ENCODE measurements at places on chromosomes 13 and 19.

DNA sequence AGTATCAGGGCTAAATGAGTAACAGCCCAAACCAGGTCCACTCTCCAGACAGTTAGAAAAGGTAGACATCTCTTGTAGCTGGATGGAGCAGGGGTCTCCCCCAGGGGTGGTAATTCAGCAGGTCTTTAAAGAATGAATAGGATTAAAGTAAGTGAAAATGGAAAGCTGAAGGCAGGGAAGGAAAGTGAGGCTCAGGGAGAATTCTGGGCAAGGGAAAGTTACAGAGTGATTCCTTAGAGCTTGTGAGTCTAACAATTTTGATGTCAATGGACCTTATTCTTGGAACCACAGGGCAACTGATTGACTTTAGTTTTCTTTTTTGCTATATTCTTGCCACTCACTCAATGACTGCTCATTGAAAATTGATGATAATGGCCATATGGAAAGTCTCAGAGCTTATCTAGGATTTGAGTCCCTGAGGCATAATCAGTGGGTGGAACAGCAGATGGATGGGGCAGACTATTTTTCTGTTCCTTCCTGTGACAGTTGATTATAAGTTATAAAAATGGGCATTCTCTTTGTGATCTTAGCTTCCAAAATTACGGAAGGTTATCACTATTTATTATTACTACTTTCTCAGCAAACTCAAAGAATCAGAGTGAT, 76.9 kb downstream of the LRCH1 start:
- DNase-seq = no peak

DNA sequence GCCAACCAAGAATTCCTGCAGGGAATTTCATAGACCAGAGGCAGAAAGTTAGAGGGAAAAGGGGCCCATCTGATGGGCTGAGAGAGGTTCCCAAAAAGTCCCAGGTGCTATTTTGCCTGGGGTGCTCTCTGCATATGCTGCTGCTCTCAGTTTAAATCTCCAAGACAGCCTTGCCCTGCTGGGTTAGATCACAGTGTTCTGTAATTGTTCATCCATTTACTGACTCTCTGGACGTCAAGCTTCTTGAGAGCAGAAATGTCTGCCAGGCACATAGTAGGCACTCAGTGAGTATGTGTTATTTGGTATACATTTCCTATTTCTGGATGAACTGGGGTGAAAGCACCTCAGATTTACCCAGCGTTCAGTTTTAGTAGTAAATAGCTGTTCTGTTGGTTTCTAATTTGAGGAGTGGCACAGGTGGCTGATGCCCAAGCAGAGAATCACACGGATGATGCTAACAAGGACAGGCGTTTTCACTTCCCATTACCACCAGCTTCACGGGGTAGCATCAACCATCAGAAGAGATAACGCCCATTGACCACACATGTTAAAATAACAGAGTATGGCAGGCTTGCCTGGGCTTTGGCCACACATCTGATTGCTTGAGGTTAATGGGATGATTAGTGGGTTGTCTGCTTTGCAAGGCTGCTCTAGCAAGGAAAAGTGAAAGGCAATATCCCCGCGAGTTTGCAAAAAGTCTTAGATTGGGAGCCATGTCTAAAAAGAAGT, 161.1 kb downstream of the SLC7A1 start:
- no peak for DNase-seq

DNA sequence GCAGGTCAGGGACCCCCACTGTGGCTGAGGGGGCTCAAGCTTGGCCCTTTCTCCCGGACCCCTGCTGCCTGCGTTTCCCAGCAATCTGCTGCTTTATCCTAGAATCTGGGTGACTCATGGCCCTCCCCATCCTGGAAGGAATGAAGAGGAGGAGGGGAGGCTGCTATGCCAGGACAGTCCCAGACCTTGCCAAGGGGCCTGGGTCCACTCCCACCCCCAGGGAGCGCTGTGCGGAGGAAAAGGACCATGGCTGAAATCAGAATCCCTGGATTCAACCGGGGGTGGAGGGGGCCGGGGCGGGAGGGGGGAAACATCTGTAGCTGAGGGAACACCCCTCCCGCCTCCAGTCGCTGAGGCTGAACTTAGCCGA, 20.5 kb downstream of the ZNF114 start:
- peak; percentile 70 for DNase-seq

GRCh38 chr19:30856786-30857185, 484.6 kb downstream of the ZNF536 start:
- no peak for DNase-seq

DNA sequence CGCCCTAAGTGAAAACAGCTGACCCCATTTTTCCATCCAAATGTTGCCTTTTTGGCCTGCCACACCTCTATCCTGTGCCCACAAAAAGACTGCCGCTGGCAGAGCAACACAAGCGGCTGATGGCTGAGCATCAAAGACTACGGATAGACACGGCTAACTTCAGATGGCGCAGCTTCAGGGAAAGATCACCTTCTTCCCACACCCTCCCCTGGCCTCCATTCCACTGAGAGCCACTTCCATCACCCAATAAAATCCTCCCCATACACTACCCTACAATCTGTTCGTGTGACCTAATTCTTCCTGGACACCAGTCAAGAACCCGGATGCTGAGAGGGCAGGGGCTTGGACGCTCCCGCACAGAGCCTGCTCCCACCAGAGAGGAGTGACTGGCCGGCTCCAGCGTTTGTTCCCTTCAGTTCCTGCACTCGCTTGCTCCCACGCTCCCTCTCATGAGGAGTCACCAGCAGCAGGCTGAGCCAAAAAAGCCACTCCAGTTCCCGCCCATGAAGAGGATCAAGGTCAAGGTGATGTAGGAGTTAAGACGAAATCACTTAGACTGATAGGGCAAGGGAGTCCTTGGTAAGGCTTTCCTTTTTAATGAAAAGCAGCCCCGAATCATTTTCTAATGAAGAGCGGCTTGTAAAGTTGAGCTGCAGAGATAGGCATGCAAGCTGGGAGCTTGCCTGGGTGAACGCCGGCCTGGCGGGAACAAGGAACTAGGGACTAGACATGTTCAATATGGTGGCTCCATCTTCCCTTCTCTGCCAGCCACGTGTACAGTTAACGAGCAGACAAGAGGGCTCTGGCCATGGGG, 35.7 kb downstream of the TSKS start:
- peak; percentile 91 for DNase-seq

- no peak for DNase-seq
Observed at GRCh38 chr13:102443249-102443648, 41.4 kb upstream of the FGF14 start.

DNA sequence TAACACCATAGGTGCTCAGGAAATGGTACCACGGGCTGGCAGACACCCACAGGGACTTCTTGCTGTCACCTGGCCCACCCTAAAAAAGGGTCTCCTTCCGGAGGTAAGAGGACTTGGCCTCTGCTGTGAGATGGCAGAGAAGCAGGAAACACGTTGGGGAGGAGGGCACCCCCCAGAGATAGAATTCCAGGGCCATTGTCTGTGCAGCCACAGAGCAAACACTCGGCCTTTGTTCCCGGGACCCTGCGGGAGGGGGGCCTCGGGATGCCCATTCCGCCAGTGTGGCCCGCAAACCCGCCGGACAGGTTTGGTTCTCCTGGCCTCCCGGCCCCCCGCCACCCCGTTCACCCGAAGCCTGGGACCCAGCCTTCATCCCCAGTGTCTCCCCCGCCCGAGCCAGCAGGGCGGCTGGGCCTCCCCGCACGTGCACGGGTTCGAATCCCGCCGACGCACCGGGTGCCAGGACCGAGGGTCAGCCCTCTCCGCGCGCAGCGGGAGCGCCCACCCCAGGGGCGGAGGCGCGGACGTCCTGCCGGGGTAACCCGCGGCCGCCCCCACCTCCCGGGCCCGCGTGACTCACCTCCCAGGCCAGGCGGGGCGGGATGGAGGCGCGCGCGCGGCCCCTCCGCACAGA, 714 bp downstream of the PLPP2 start:
- peak; percentile 57 for DNase-seq

DNA sequence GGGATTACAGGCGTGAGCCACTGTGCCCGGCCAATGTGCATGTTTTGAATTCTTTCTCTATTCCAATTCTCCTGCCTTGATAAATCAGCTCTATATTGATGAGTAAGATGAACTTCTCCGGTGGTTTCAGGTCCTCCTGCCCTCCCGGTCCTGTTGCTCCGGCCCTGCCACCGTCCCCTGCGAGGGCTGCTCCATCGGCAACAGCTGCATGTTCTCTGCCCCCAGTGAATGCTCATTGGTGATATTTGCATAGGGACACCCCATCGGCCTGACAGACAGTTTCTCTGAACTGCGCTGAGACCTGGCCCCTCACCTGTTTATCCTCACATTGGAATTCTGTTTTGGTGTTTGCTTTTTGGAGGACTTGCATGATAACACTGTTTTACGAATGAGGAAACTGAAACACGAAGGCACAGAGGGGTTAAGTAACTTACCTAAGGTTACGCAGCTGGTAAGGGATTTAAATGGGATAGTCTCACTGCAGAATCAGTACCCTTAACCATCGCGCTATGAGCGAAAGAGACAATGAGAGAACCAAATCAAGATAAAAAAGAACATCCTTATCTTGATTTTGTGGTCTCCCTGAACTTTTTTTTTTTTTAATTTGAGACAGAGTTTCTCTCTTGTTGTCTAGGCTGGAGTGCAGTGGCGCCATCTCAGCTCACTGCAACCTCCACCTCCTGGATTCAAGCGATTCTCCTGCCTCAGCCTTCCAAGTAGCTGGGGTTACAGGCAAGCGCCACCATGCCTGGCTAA, 32.2 kb downstream of the ZNF557 start:
- DNase-seq = no peak

DNA sequence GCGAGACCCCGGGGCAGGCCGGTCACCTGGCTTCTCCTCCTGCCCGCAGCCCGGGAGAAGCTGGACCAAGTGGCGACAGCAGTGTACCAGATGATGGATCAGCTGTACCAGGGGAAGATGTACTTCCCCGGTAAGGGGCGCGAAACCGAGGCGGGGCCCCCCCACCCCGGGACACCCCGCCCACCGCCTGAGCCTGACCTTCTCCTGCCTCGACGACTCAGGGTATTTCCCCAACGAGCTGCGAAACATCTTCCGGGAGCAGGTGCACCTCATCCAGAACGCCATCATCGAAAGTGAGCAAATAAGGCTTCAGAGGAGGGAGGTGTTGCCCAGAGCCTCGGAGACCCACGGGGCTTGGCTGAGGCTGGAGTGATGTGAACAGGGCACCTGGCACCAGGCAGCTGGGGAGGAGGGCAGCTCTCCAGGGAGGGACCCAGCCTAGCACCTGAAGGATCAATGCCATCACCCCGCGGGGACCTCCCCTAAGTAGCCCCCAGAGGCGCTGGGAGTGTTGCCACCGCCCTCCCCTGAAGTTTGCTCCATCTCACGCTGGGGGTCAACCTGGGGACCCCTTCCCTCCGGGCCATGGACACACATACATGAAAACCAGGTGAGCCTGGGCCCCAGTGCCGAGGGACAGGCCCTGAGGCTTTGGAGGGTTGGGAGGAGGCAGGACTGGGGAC, 629 bp downstream of the IZUMO4 start:
- DNase-seq = peak; percentile 14

GRCh38 chr13:34031610-34032009, 213.7 kb downstream of the RFC3 start:
- no peak for DNase-seq

DNA sequence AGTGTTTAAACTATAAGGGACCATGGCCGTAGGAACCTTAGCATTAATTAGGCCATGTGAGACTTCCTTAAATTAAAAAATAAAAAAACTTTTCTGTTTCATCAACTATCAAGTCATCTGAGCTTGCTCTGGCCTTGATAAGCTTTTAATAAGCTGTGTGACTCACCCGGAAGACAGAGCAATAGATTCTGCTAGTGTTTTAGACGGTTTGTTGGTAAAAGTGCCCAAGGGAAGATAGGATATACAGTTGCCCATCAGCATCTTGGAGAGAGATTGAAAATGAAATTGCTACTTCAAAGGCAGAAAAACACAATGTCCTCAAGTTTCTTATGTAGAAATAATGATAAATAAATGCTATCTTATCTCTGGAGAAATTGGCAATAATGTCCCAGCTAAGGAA, 31.2 kb upstream of the RCBTB2 start:
- no peak for DNase-seq

- no peak for DNase-seq
Observed at GRCh38 chr13:112434032-112434431, 57.9 kb downstream of the SPACA7 start.

DNA sequence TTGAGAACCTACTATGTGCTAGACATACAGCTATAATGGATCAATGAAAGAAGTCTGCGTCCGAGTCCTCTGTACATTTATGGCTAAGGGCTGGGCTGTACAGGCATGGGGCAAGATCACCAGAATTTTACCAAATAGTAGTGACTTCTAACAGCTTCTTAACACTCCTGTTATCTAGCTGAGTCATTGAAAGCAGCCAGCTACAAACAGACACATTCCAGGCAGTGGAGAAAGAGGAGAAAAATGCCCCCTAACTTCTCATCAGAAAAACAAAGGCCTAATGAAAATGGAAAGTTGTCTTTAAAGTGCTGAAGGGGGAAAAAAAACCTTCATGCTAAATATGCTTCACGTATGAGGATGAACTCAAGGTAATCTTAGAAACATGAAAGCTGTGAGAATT, 14.3 kb upstream of the ZNF667 start:
- DNase-seq = peak; percentile 26

- DNase-seq = peak; percentile 97
Observed at GRCh38 chr19:10915130-10916091, 13.0 kb downstream of the YIPF2 start.

DNA sequence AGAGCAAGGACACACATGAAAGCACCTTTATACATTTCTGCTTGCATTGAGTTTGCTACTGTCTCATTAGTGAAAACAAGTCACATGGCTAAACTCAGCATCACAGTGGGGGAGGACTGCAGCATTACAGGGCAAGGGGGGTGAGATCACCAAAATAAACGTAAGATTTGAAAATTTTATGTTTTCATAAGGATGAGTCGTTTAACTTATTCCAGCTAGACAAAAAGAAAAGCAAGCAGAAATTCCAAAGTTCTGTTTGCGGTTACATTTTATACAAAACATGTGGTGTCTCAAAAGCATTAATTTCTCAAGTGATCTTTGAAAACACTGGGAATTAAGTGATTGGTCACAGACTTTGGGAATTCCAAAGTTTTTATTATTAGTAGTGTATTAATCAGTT, 261.4 kb upstream of the RXFP2 start:
- peak; percentile 80 for DNase-seq

- peak; percentile 55 for DNase-seq
Observed at GRCh38 chr13:23871616-23872220, 17.5 kb downstream of the MIPEP start.

DNA sequence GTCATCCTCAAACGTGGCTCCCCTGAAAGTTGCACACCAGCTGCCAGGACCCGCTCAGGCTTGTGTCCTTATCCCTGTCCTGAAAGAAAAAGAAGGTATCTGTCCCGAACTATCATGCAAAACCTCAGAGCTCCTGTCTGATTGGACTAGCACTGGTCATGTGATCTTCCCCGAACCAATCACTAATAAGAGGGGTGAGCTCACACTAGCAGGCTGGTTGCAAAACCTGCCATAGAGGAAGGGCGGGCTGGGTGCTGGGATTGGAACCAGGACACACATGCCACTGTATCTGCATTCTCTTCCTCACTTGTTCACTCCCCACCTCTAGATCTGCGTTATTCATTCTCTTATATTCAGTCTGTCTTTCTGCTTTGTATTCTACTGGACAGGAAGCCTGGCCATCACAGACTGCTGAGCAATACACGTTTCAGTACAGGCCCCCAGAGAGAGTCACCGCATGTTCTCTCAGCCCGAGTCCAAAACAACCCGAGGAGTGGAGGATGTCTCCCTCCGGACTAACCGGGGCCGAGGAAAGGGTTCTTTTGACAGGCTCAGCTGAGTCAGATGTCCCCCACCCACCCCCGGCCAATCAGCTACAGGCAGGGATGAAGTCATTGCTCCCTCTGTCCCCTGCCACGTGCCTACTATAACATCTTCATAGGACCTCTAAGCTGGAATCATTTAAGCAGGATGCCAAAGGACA, 97.7 kb downstream of the SIPA1L3 start:
- DNase-seq = peak; percentile 97

Data from GM23248 (cell line).